Activated CD4-positive, alpha-beta T cell treated with anti-CD3 and anti-CD28 coated beads, Interleukin-2, amount 10 ng/mL, durations not matched to agents 7 days and 5 days (primary cell): ENCODE measurements at places on chromosomes 11 and 22.

- DNase-seq: no peak
Observed at GRCh38 chr11:113477321-113477720, 2.1 kb upstream of the DRD2 start.

DNA sequence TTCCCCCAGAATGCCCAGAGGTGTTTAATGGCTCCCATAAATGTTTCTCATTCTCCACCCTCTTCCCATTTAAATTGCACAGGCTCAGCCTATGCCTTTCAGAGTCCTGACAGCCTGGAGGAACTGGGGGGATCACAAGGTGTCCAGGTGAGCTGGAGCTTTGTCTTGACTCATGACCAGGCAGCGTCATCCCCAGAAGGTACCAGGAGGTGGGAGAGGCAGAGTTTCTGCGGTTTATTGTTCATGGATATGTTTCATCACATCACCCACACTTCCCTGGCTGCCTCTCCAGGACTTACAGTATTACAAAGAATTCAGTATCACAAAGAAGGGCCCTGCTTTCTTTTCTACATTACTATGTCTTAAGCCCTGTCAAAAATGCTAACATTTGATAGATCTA is 103.2 kb upstream of the GALNT18 start:
- DNase-seq: no peak

DNA sequence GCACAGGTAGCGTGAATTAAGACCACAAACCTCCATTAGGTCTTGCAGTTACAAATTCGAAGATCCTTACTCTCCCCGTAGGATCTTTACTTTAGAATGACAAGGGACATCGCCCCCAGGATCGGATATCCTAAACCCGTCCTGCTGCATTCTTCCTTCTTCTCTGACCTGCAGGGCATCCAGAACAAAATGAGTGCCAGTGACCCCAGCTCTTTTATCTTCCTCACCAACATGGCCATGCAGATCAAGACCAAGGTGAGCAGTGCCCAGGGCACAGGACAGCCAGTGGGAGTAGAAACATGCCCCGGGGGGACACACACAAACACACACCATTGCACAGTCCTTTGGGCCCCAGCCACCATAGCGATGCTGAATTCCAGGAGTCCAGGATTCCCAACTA is 42.6 kb upstream of the MPEG1 start:
- no peak for DNase-seq

DNA sequence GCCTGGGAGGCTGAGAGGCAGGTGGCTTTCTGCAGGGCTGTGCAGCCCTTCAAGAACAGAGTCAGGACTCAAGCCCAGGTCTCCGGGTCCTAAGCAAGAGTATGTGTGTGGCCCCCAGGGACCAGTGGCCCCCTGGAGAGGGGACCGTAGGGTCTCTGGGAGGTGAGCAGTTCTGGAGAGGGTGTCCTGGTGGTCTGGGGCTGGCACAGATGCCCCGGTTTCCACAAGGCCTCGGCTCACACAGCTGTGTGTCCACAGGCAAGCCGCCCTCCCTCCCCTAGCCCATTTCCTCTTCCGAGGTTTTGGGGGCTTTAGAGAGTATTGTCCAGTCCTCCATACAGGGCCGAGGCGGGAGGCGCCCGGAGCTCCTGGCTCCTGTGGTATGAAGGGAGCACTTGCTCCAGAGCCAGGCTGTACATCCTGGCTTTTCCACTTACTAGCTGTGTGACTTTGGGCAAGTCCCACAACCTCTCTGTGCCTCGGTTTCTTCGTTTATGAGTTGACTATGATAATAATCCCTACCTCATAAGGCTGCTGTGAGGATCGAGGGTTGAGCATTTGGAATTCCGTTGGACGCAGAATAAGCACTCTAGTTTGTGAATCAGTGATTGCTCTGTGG is 3.4 kb upstream of the RPS19BP1 start:
- no peak for DNase-seq

DNA sequence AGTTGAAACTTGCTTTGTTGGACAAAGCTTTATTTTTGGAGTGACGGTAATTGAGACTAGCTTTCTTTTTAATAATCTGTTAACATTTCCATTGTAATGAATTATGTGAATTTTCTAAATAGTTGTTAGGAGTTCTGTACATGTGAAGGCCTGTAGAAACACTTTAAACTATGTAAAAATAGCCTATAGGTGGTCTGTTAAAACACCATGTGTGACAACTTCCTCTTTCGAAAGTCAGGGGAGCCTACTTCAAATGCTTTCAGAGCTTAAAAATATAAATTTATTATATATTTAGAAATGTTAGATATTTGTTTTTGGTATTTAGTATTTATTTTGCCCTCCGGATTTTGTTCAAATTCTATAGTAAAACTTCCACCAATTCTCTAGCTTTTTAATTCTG is 28.7 kb downstream of the DDIAS start:
- no peak for DNase-seq

GRCh38 chr11:112784323-112785073 is 176.7 kb upstream of the NCAM1 start:
- DNase-seq: no peak

DNA sequence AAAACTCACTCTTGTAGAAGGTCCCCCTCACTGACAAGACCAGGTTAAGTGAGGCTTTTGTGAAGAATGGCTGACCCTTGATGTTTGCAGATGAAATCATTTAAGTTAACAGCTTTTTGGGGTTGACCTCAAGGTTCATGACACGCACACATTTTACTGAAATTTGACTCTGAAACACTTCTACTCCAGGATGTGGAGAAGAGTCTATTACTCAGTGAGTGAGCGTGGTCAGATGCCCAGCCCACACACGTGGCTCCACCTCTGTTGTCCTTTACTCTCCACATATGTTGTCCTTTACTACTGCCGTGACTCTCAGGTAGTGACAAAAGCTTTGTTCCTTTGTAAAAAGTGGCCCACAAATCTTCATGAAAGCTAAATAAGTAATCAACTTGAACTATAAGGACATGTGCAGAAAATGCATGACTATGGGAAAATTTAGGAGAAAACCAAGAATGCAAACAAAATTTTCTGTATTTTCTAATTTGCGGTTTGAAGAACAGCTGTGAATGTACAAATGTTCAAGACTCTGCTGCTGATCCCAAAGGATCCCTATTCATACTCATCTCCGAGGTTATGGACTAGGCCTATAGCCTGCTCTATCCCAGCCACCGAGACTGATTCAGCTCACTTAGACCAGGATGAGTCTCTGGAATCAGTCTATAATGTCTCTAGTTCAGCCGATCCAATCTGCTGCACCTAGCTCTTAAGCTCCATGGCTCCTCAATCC is 22.4 kb downstream of the XRRA1 start:
- DNase-seq: peak; percentile 31

GRCh38 chr11:13249177-13249576 is 28.4 kb upstream of the BMAL1 start:
- no peak for DNase-seq

DNA sequence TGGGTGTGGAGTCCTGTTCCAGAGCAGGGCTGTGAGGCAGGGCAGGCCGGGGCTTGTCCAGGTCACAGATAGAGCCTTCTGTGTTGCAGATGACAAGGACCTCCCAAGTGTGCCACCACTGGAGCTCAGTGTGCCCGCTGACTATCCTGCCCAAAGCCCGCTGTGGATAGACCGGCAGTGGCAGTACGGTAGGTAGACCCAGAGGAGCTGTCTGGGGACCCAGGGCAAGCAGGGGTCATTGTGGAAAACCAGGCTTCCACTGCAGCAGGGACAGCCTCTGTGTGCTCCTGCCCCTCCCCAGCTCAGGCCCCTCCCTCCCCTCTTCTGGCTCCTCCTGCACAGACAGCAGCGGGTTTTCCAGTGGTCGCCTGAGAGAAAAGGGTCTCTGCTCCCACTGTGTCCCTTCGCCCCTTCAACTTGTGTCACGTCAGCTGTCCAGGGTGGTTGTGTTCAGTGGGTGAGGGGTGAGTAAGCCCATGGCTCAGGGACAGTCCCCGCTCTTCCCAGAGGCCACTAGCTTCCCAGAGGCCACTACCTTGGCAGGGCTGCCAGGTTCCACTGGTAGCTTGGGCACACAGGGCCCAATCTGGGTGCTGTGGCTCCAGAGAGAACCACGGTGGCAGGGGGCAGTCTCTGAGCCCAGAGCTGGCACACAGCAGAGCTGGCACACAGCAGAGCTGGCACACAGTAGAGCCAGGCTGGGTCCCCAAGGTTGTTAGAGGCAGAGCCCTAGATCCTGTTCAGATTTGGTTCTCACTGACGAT is 78.4 kb downstream of the MED15 start:
- no peak for DNase-seq

GRCh38 chr11:89405629-89406028 is 85.5 kb downstream of the NOX4 start:
- no peak for DNase-seq

DNA sequence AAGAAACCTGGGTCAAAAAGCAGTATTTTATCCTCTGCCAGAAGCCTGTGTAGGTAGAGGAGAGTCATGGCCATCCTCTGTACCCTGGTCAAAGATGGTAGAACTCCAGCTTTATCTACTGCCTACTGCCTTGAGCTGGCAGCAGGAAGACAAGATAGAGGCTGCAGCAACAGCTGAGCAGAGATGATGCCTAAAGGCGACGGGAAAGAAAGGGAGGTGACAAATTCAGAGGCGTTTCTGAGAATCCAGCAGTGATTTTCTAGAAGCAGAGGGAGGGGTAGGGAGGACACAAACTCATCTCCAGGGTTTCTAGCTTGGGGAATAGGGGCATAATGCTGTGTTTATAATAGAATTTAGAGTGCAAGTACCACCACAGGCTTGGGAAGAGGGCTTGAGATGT is 15.5 kb upstream of the C1QTNF4 start:
- DNase-seq: no peak

DNA sequence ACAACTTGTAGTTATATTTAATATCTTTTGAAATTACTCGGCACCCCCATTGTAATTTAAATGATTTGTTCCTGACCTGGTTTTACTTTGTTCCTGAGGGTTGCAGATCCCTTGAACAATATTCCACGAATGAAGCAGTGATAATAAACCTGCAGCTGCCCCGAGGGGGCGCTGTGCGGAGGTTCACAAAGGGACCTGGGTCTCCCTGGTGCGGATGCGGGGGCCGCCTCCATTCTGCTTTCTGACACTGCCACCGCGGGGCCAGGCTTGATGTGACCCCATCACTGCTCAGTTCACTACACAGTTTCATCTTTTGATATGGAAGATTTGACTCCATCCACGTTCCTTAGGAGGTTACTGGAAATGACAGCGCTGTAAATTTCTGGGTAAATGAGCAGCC is 62.9 kb upstream of the PRODH start:
- DNase-seq: no peak

DNA sequence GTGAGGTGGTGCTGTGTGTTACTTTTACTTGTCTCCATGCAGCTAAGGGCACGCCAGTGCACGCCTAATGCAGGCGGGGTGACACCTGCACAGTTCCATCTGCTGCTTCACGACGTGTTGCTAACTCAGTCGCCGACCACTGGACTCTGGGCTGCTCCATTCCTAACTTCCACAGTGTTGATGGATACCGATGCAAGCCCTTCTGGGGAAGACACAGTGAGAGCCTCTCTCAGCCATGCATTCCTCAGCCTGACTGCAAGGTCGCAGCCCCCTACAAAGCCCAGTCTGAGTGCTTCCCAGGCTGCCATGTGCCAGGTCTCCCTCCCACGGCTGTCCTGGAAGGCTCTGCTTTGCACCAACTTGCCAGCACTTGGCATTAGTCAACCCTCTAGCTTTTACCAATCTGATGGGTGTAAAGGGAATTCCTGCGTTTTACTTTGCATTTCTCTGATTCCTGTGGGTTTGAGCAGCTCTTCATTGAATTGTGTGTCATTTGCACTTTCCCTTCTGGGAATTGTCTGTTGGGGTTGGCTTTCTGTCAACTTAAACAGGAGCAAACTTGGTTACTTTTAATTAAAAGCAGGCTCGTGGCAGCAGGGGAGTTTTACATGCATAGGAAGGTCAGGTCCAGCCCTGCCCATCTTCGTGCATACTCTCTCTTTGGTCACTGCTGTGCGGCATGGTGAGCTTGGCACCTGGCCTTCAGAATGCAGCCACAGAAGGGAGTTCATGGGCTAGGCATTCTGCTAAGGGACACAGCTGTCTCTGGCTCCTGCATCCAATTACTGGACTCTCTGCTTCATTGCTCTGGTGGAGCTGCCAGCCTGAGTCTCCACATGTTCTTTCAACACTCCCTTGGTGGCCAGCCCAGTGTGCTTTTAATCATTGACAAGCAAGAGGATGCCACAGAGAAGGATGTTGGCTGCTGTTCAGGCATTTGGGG is 34.6 kb upstream of the SHANK2 start:
- DNase-seq: no peak

DNA sequence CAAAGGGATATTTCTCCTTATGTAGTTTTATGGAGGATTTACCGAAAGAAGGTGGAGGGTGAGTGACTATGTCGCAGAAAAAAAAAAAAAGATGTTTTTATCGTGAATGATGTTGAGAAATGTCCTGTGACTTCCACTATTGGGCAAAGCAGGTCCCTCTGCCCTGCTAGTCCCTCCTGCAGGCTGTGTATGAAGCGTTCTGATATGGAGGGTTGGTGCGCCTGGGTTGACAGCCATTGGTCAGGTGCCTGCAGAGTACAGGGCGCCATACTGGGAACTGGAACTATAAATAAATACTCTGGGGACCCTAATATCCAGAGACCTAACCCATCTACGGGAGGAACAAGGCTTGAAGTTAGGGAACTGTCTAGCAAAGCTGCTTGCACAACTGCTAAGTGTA is 1.5 kb downstream of the IL17RA start:
- DNase-seq: no peak

GRCh38 chr11:93984196-93984567 is 37.0 kb upstream of the HEPHL1 start:
- DNase-seq: no peak

GRCh38 chr11:59272771-59273372 is 60.1 kb upstream of the MPEG1 start:
- DNase-seq: no peak

DNA sequence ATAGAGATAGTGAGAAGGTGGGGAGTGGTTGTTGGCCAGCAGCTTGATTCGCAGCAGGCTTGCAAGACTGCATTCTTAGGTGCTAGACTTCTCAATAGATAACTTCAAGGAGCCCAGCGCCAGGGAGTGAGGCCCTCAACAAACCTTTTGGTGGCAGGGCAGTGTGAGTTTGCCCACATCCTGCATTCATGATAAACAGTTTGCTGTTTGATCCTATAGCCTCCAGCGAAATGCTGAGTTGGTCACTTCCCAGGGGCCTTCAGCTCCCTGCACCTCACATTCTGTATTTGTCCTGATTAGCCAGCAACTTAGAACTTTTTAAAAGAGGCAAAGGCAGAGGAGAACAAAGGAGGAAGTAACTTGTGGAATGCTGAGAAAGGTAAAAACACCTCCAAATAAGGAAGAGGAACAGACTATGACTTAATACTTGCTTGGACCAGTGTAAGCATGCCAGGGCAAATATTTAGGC is 25.1 kb downstream of the OR10A6 start:
- DNase-seq: no peak
